Stimulated activated CD8-positive, alpha-beta memory T cell treated with anti-CD3 and anti-CD28 coated beads, Interleukin-4, amount 100 ng/mL, for 1 hour (primary cell): ENCODE measurements at places on chromosomes 16 and 17.

GRCh38 chr16:87464691-87465300, 28.0 kb downstream of the ZCCHC14 start:
- DNase-seq: no peak

DNA sequence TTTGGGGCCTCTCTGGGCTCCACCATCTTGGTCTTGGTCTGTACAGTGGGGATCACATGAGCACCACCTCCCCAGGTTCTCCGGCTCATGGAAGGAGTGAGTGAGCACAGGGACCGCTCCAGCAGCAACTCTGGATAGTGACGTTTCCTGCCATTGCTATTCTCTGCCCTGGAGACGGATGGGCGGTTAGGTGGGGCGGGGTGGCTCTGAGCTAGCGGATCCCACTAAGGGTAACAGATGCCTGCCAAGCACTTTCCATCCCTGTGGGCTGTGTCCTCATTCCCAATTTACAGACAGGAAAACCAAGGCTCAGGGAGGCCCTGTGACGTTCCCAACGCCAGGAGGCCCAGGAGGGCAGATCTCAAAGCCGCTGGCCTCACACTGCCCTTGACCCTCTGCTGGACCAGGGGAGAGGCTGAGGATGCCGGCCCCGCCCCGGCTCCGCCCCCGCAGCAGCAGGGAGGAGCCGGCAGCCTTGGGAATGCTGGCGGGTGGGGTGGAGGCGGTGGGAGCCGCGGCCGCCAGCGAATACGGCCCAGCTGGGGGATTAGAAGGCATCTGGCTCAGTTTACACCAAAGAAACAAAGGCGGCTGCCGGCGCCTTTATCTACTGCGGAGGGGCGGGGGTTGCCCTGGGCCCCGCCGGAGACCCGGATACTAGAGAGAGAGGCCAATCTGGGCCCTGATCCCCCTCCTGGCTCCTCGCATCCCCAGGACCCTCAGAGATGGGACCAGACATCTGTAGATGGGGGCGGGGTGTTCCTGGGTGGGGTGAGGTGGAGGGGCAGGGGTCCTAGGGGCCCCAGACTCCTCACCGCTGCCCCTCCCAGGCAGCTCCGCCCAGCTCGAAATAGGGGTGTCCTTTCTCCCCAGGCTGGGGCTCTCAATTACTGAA, 122.3 kb upstream of the CIBAR2 start:
- DNase-seq: no peak

DNA sequence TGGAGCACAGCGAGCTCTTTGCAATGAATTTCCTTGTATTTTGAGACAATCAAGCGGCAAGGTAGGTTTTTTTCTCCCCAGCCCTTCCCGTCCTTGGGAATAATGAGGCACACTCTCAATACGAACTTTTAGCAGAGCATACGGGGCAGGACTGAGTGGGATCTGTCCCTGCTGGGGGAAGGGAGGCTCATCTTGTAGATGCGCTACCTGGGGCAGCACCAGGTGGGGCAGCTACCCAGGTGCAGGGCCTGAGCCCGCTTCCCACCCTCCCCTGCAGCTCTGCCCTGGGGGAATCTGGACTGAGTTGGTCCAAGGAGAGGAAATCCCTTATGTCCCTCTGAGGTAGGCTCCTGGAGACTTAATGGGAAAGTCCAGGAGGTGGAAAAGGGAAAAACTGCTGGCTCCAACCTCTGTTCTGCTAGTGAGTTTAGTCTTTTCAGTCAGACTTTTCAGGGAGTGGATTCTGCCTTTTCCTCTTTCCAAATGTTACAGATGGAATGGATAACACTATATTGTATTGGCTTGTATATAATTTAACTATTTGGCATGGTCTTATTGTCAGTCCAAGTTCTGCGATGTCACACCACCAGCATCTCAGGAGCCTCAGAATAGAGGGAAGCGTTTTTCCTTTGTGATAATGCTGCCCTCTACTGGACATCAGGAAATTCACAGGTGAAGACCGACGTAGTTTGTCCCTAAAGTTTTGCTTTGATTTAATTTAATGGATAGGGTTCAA, 9.6 kb upstream of the CES1 start:
- DNase-seq: no peak

- DNase-seq: no peak
Measured at GRCh38 chr16:63185235-63185780, 1149.1 kb upstream of the CDH8 start.

DNA sequence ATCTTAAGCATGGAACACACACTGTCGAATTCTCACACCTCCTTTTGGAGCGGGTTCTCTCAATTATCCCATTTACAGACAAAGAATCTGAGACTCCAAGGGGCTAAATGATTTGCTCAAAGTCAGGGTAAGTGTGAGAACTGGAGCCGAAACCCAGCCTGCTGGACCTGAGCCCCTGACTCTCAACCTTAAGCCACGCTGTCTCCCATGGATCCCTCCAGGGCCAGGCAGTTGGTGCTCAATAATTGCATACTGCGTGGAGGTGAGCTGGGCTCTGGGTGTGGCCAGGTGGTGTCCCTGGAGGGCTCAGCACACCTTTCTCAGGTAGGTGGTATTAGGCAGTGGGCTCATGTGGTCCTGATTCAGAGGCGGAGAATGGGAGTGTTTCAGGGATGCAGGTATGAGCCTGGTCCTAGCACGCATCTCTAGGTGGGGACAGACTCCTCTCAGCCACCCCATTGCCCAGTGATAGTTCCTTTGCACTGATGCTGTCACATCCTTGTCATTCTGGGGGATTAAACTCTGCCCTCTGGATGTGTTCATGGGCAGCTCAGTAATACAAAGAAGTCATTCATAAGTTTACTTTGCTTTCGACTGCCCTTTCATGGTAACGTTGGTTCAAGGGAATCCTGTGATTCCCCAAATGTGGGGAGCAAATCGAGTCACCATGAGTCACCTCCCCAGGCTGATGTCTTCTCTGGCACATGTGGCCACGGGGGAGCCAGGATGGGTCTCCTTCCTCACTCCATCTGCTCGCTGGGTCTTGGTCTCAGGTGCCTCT, 399.5 kb upstream of the TNRC6C start:
- DNase-seq: no peak

GRCh38 chr16:72554935-72555334, 383.0 kb upstream of the PMFBP1 start:
- no peak for DNase-seq

GRCh38 chr17:10200645-10201044, 2.2 kb upstream of the GAS7 start:
- DNase-seq: no peak

- no peak for DNase-seq
Measured at GRCh38 chr17:34443619-34444469, 80.8 kb upstream of the CCL1 start.

- DNase-seq: no peak
Measured at GRCh38 chr16:48215738-48216137, 28.4 kb upstream of the LONP2 start.

DNA sequence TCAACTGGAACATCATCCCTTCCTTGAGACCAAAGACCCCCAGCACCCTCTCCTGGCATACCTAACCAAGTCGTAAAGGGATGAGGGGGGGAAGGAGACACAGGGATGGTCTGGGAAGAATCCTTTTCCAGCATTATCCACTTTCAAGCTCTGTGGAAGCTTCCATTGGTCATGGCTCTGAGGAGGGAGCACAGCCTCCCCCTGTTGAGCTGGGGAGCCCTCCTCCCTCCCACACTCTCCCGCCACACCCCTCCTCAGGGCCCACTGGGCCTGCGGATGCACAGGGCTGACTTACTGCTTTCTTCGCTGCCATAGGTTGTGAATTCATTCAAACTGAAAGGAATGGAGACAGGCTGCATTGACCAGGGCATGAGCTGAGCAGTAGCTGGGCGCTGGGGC, 12.4 kb downstream of the CSF3 start:
- DNase-seq: no peak
